Stimulated activated CD8-positive, alpha-beta memory T cell treated with anti-CD3 and anti-CD28 coated beads, Interleukin-7, amount 100 ng/mL, for 1 hour (primary cell): ENCODE measurements at places on chromosomes 1 and 21.

DNA sequence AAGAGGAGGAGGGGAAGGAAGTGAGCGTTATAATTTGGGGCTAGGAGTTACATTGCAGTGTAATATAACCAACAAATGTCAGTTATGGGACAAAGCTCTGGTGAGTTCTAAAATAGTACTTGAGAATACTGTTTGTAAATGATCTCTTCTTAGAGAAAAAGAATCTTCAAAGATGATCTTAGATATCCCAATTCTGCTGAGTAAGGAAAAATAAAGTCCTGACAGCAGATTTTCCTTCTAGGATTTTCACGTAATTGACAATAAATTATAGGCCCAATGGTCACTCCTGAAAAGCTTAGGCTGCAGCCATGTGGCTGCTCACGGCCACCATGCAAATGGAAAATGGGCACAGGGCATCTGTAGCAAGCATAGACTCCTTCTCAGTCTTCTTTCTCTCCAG, 241.6 kb downstream of the SIPA1L2 start:
- DNase-seq: no peak

- no peak for DNase-seq
These were observed 44.2 kb upstream of the KDM4A start for GRCh38 chr1:43605766-43606165.

DNA sequence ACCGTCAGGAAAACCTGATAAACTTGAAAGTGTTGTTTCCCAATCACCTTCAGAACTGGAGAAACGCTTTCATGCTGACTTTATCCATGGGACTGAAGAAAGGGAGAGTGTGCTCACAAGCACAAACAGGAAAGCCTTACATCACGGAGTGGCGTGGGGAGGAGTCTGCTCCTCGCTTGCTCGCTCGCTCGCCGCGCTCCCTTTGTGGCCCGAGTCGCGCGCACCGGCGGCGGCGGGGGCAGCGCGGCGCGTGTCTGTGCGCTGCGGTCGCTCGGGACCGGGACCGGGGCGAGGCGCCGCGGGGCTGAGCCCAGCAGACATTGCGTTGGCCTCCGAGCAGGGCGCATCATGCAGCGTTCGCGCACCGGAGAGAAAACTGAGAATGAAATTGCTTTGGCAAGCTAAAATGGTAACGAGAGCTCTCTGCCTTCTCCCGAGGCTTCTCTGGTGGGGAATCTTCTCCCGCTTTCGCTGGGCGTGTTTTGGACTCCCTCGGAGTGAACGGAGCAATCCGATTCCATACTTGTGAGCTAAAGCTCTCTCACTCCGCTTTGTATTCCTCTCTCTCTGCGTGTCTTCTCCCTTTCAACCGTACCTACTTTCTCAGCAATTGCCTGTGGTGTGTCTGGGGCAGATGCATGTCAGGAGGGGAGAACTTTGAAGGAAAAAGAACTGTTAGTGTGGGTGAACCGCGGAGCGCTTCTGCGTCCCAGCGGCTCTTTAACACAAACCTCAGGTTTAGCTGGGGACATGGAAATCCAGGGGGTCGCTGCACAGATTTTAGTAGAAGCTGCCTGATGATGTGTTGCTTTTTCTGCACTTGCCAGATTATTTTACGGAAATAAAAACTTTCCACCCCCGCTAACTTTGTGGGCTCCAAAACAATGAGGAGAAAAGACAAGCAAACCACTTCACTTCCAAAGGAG, at the start of gene RGL1:
TSS of gene RGL1 (plus strand) at position 205 of the 926 bp plus-strand sequence. CDS start at position 383, 178 bp downstream.
- no peak for DNase-seq

- DNase-seq: no peak
These were observed 89.0 kb upstream of the BCAR3 start for GRCh38 chr1:93770640-93771039.

DNA sequence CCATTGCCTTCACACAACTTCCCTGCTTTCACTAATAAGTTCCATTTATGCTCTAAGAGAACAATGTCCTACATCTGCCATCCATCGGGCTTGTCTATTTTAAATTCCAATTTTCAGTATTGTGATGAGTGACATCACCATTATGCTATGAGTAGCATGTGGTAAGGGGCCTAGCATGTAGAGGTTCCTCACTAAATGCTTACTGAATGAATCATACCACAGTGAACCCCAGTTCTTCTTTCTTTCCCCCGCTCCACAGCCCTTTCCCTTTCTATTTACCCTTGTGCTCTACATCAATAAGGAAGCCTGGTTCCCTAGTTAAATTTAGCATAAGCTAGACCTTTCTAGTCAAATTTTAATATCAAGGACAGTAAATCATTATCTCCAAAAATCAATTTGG, 195.0 kb upstream of the RGS18 start:
- no peak for DNase-seq
